ENCODE measurements at places on chromosomes 12 and 14. TPM values are rescaled to one million over a fixed set of nuclear protein-coding genes. Genes with fewer than 3 reads are reported as not detected.

The RIPK3 gene
- 0.80 TPM for total RNA-seq

The PIWIL1 gene
- total RNA-seq = not detected

The ADCY6 gene
- 54.9 TPM for total RNA-seq

- no peak for DNase-seq
Measured at GRCh38 chr12:79689477-79690141, 1.2 kb downstream of the PAWR start.

The B3GNT4 gene
- total RNA-seq = 1.0 TPM

DNA sequence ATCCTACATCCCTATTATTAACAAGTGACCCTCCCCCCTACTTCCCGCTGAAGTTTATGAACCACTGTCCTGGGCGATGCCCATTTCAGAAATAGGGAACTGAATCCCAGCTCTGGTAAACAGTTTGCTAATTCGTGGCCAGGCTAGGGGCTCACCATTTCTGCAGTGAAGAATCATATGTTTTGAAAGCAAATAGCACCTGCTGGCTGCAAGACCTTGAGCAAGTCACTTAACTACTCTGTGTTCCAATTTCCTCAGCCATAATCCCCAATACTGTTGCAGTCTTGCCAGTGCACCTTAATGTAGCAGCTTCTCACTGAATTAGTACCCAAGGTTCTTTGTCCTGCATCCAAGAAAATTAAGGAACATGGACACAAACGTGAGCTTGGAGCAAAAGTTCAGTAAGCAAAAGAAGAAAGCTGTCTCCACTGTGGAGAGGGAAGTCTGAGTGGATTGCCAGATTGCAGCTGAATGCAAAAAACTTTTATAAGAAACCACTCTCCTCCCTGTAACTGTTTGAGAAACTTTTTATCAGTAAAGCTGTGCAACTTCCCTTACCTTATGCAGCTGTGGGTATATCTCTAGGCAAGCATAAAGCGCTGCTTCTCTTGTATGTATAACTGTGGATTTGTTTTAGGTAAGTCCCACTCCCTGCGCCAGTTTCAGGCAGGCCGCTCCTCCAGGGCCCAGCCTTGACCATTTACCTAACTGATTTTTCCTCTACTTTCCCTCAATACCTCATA lies 824 bp downstream of the OAS1 start:
- DNase-seq = no peak

DNA sequence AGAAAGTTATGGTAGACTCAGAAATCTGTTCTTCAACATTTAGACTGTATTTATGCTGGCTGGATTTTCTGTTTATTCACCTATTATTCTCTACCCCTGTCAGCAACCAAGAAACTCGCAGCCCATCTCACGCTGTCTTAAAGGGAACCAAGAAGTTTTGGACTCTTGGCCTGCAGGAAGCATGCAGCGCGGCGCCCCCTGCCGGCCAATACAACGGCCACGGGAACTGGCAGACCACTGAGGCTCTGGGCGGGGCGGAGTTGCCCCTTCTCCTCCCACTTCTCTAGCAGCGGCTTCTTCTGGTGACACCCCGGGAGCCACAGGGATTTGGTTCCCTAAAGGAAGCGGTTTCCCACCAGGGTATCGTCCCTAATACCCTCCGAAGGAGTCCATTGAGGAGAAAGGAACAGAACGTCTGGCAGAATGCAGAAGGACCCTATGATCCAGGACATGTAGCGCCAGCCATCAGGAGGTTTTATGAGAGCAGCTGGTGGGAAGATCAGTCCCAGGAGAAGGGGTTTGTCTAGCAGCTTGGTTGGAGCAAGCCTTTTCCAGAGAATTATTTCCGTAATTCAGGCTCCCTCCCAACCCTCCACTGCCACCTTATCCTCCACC lies 21.0 kb upstream of the RNASE2 start:
- DNase-seq = no peak

The RILPL1 gene
- 39.5 TPM for total RNA-seq

The ARF6 gene
- total RNA-seq = 53.2 TPM

The ARG2 gene
- total RNA-seq = 10.9 TPM

All from chondrocyte (in vitro differentiated cells).